ENCODE measurements at places on chromosomes 7 and 10. TPM values are rescaled to one million over a fixed set of nuclear protein-coding genes. Genes with fewer than 3 reads are reported as not detected.

The PRSS37 gene
- total RNA-seq = not detected

The TAS2R16 gene
- total RNA-seq = not detected

The KDM7A gene
- total RNA-seq = 7.4 TPM

The CCDC172 gene
- not detected for total RNA-seq

The PIP gene
- total RNA-seq = not detected

The KEL gene
- 0.66 TPM for total RNA-seq

The PRLHR gene
- not detected for total RNA-seq

The PODXL gene
- 35.5 TPM for total RNA-seq

The JAZF1 gene
- total RNA-seq = 12.7 TPM

The IFIT1 gene
- total RNA-seq = 58.4 TPM

The FGFR2 gene
- 2.1 TPM for total RNA-seq

The TMEM178B gene
- 0.62 TPM for total RNA-seq

The AKR1C1 gene
- 6.5 TPM for total RNA-seq

The SFMBT2 gene
- total RNA-seq = 7.7 TPM

The MLXIPL gene
- 0.13 TPM for total RNA-seq

The WNT8B gene
- not detected for total RNA-seq

The FAM237B gene
- total RNA-seq = not detected

Measured in muscle of leg (tissue), 16 donors.